ENCODE measurements at places on chromosomes 6 and 20. TPM values are rescaled to one million over a fixed set of nuclear protein-coding genes. Genes with fewer than 3 reads are reported as not detected.

GRCh38 chr6:57190140-57190539 is 18.0 kb downstream of the BAG2 start:
- DNase-seq: no peak
- no peaks in the 10 kb centered on the region for H3K4me1 ChIP-seq
- no peaks in the 10 kb centered on the region for H3K27me3 ChIP-seq

DNA sequence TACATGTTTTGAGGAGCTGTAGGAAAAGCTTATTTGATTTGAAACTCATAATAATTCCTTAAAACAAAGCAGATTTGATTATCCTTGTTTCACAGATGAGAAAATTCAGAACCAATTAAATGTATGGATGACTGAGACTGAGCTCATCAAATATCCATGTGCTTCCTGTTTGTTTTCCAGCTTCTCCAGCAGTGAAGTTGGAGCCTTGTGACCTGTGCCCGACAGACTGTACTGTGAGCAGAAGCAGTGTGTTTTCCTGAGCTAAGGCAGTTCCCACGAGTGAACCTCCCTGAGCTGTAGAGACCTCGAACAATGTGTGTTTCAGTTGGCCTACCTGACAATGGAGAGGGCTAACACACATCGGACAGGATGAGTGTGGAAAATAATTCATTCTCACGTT is 599.5 kb upstream of the NRSN1 start:
- H3K27me3 ChIP-seq: no peaks in the 10 kb centered on the region
- H3K4me1 ChIP-seq: no peaks in the 10 kb centered on the region
- no peak overlapping the region for H3K27ac ChIP-seq
- H3K36me3 ChIP-seq: no peaks in the 10 kb centered on the region

GRCh38 chr6:153149891-153150290 is 18.8 kb upstream of the RGS17 start:
- no peaks in the 10 kb centered on the region for H3K27me3 ChIP-seq
- no peaks in the 10 kb centered on the region for H3K4me1 ChIP-seq
- DNase-seq: no peak
- no peak overlapping the region for H3K27ac ChIP-seq
- H3K4me3 ChIP-seq: no peak overlapping the region

GRCh38 chr6:83574783-83575182 is 62.4 kb downstream of the PRSS35 start:
- no peaks in the 10 kb centered on the region for H3K36me3 ChIP-seq
- DNase-seq: no peak
- no peaks in the 10 kb centered on the region for H3K4me1 ChIP-seq
- no peak overlapping the region for H3K27ac ChIP-seq
- H3K27me3 ChIP-seq: no peaks in the 10 kb centered on the region

GLO1 gene
- total RNA-seq: 91.4 TPM

FLRT3 gene
- 71.2 TPM for total RNA-seq

- H3K4me1 ChIP-seq: peaks cover 82% of the 10 kb centered on the region
- H3K36me3 ChIP-seq: no peaks in the 10 kb centered on the region
- H3K4me3 ChIP-seq: no peak overlapping the region
Measured at GRCh38 chr6:7169296-7169721, 61.5 kb downstream of the RREB1 start.

PRPH2 gene
- 1.2 TPM for total RNA-seq

GRCh38 chr20:43937591-43937990 is 22.9 kb downstream of the TOX2 start:
- H3K4me1 ChIP-seq: peaks cover 60% of the 10 kb centered on the region
- H3K36me3 ChIP-seq: no peaks in the 10 kb centered on the region
- no peaks in the 10 kb centered on the region for H3K27me3 ChIP-seq
- no peak for DNase-seq
- no peak overlapping the region for H3K27ac ChIP-seq
- H3K4me3 ChIP-seq: no peak overlapping the region

- no peak overlapping the region for H3K27ac ChIP-seq
- no peaks in the 10 kb centered on the region for H3K36me3 ChIP-seq
- H3K4me3 ChIP-seq: no peak overlapping the region
- no peak for DNase-seq
Measured at GRCh38 chr6:127263481-127263880, 3.2 kb upstream of the RNF146 start.

DNA sequence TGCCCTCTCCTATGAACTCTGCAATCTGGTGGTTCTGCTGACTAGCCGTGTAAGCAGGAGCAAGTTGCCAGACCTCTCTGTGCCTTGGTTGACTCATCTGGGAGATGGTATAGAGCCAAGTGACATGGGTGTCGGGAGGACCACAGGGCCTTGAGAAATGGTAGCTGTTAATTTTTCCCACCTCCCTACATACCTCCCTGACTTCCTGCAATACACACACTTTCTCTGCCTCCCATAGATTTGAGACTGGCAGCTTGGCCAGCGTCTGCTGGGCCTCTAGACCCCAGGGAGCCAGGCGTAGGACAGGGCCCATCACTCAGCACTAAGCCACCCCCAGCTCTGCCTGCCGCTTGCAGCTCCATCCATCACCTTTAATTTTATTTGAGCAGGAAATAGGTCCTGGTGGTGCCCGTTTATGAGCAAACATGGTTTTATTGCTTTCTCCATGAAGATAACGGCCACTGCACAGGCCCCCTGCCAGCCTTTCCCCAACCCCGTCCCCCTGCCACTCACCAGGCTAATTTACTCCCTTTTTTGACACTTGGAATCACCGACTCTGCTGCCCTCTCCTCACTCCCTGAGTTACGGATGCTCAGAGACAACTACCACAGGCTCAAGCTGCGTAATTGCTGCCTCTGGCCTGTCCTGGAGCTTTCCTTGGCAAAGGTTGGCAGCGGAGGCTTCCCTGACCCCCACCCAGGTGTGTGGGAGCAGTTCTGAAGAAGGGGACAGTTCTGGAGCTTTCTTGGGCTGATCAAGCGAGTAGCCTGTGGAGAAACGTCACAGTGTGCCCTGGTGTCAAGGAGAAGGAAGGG is 11.1 kb downstream of the GLP1R start:
- H3K27me3 ChIP-seq: no peaks in the 10 kb centered on the region
- no peak overlapping the region for H3K27ac ChIP-seq
- no peaks in the 10 kb centered on the region for H3K36me3 ChIP-seq
